ENCODE measurements at places on chromosomes 5 and 9. TPM values are rescaled to one million over a fixed set of nuclear protein-coding genes. Genes with fewer than 3 reads are reported as not detected.

DNA sequence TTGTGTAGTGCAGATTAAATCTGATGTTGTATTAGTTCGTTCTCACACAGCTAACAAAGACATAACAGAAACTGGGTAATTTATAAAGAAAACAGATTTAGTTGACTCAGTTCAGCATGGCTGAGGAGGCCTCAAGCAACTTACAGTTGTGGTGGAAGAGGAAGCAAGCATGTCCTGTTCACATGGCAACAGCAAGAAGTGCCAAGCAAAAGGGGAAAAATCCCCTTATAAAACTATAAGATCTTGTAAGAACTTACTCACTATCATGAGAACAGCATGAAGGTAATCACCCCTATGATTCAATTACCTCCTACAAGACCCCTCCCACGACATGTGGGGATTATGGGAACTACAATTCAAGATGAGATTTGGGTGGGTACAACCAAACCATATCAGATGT lies 238.6 kb upstream of the PRR16 start:
- H3K27ac ChIP-seq = no peak overlapping the region
- no peaks in the 10 kb centered on the region for H3K36me3 ChIP-seq
- no peak overlapping the region for H3K4me3 ChIP-seq
- no peak for DNase-seq

DNA sequence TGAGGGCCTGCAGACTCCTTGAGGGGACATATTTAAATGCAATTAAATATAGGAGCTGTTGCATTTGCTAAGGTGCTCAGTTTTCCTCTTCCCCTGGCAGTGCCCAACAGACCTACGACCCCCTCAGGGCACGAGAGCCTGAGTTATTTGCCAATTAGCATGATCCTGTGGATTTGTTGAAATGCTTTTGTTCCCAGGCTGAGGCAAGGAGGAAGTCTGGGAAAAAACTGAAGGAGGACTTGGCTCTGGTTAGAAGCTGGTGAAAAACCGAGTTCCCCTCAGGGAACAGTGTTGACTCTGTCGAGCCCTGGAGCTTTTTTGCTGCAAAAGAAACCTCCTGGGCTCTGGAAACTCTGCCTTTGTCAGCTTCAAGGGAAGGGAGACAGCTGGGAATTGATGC lies 103.6 kb upstream of the SHB start:
- H3K4me1 ChIP-seq = no peaks in the 10 kb centered on the region
- no peak overlapping the region for H3K4me3 ChIP-seq
- peak overlapping the region; percentile 3 for H3K27ac ChIP-seq
- no peak for DNase-seq
- no peaks in the 10 kb centered on the region for H3K27me3 ChIP-seq
- no peaks in the 10 kb centered on the region for H3K36me3 ChIP-seq

- no peaks in the 10 kb centered on the region for H3K36me3 ChIP-seq
- H3K4me3 ChIP-seq = no peak overlapping the region
- no peak overlapping the region for H3K27ac ChIP-seq
- H3K4me1 ChIP-seq = peaks cover 3% of the 10 kb centered on the region
- H3K27me3 ChIP-seq = no peaks in the 10 kb centered on the region
Measured at GRCh38 chr9:125280945-125281344, 19.3 kb downstream of the GAPVD1 start.

The PSD2 gene
- not detected for total RNA-seq

DNA sequence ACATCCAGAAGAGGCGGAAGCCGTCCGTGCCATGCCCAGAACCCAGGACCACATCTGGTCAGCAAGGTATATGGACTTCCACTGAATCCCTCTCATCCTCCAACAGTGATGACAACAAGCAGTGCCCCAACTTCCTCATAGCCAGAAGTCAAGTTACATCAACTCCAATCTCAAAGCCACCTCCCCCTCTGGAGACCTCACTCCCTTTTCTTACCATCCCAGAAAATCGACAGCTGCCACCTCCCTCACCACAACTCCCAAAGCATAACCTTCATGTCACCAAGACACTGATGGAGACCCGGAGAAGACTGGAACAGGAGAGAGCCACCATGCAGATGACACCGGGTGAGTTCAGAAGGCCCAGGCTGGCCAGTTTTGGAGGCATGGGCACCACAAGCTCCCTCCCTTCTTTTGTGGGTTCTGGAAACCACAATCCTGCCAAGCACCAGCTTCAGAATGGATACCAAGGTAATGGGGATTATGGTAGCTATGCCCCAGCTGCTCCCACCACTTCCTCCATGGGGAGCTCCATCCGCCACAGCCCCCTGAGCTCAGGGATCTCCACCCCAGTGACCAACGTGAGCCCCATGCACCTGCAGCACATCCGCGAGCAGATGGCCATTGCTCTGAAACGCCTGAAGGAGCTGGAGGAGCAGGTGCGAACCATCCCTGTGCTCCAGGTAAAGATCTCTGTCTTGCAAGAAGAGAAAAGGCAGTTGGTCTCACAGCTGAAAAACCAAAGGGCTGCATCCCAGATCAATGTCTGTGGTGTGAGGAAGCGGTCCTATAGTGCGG lies 130.3 kb upstream of the DMRT1 start:
- no peak overlapping the region for H3K4me3 ChIP-seq
- no peaks in the 10 kb centered on the region for H3K27me3 ChIP-seq
- H3K27ac ChIP-seq = no peak overlapping the region
- peaks cover 45% of the 10 kb centered on the region for H3K36me3 ChIP-seq
- no peak for DNase-seq
- H3K4me1 ChIP-seq = peaks cover 42% of the 10 kb centered on the region

The TMEM174 gene
- total RNA-seq = not detected

DNA sequence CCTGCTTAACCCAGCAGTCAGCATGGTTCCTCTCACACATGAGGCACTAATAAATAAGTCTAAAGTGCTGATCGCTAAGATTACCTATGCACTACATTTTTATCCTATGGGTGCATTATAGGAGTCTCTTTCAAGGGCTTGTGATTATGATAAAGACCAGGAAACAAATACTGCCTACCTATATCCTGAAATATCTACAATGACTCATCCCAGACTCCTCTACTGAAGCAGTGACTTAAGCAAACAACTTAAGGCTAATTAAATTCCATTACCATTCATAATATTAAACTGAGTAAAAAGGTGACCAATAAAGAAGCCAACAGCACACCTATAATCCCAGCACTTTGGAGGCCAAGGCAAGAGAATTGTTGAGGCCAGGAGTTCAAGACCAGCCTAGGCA lies 338.4 kb downstream of the DNAH5 start:
- DNase-seq = no peak
- H3K36me3 ChIP-seq = no peaks in the 10 kb centered on the region
- H3K4me3 ChIP-seq = no peak overlapping the region
- no peaks in the 10 kb centered on the region for H3K27me3 ChIP-seq
- H3K4me1 ChIP-seq = no peaks in the 10 kb centered on the region

The GPX8 gene
- 6.2 TPM for total RNA-seq

The SHOC1 gene
- not detected for total RNA-seq

- no peak for DNase-seq
- H3K4me3 ChIP-seq = no peak overlapping the region
- peaks cover 12% of the 10 kb centered on the region for H3K4me1 ChIP-seq
- H3K27ac ChIP-seq = no peak overlapping the region
- no peaks in the 10 kb centered on the region for H3K36me3 ChIP-seq
Measured at GRCh38 chr9:136020671-136021070, 59.5 kb upstream of the UBAC1 start.

DNA sequence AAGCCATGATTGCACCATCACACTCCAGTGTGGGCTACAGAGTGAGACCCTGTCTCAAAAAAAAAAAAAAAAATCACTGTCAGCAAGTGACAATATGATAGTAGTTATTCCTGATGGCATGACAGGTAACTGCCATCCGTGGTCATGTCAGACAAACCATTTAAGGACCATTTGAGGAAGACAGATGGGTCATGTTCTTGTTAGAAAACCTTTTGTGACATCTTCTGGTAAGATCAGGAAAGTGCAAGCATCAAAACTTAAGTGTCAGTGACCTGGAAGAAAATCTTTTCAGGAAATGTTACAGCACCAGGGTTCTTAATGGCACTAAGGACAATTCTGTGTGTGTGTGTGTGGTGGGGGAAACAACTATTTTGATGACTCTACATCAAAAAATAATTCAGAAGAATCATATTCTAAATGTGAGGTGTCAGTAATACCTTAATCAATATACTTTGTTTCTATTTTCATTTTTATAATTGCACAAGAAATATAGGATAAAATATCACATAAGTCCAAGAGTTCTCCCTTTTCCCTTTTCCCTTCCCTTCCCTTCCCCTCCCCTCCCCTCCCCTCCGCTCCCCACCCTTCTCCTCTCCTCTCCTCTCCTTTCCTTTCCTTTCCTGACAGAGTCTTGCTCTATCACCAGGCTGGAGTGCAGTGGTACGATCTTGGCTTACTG lies 17.8 kb downstream of the SLC38A9 start:
- peaks cover 23% of the 10 kb centered on the region for H3K4me1 ChIP-seq
- H3K4me3 ChIP-seq = no peak overlapping the region
- no peak for DNase-seq
- no peaks in the 10 kb centered on the region for H3K36me3 ChIP-seq
- no peaks in the 10 kb centered on the region for H3K27me3 ChIP-seq

DNA sequence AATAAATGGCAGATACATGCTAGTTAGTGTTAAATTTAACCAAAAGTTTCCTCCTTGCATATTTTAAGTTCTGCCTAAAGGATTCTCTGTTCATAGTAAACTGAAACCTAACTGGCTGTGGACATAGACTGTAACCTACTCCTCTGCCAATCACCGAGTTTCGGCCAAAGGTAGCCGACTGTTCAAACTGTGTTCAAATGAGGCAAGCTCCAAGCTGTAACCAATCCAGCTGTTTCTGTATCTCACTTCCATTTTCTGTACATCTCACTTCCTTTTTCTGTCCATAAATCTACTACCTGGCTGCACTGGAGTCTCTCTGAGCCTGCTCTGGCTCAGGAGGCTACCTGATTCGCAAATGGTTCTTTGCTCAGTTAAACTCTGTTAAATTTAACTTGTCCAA lies 44.1 kb downstream of the KCNV2 start:
- no peaks in the 10 kb centered on the region for H3K36me3 ChIP-seq
- no peaks in the 10 kb centered on the region for H3K4me1 ChIP-seq
- no peak overlapping the region for H3K4me3 ChIP-seq
- DNase-seq = no peak

DNA sequence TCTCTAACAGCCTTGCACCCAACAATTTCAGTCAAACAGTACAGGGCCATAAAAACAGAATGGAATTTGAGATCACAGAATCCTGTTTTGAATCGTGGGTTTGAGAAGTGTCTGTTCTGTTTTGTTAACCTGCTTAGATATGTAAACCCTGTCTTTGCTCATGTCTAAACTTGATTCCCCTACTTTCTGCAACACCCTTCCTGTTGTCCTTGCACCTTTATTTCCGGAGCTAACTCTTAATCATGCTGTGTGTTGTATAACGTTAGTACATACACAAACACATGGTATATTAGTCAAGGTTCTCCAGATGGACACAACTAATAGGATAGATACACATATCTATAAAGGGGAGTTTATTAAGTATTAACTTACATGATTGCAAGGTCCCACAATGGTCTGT lies 2229.2 kb upstream of the C9orf72 start:
- no peak for DNase-seq
- H3K4me3 ChIP-seq = no peak overlapping the region
- no peak overlapping the region for H3K27ac ChIP-seq
- no peaks in the 10 kb centered on the region for H3K36me3 ChIP-seq
- H3K4me1 ChIP-seq = no peaks in the 10 kb centered on the region
- no peaks in the 10 kb centered on the region for H3K27me3 ChIP-seq

The GALNT12 gene
- 4.7 TPM for total RNA-seq

The OBP2B gene
- total RNA-seq = not detected

The DPM2 gene
- 13.5 TPM for total RNA-seq

DNA sequence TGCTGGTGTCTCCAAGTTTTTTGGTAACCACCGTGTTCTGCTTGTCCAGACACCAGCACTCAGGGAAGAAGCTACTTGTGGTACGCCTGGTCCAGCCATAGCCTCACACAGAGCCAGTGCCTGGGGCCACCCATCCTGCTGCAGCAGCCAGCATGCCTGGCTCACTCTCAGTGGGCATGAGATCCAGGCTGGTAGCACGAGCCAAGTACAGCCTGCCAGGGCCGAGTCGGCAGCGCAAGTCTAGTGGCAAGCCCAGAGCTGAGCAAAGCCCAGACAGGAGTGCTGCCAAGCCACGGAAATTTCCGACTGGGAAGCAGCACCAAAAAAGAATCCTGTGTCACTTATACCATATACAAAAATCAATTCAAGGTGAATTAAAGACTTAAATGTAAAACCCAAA lies 36.3 kb upstream of the FBXL17 start:
- H3K27me3 ChIP-seq = no peaks in the 10 kb centered on the region
- H3K36me3 ChIP-seq = no peaks in the 10 kb centered on the region
- H3K4me1 ChIP-seq = no peaks in the 10 kb centered on the region
- H3K27ac ChIP-seq = no peak overlapping the region
- H3K4me3 ChIP-seq = no peak overlapping the region

The IFNA13 gene
- not detected for total RNA-seq

DNA sequence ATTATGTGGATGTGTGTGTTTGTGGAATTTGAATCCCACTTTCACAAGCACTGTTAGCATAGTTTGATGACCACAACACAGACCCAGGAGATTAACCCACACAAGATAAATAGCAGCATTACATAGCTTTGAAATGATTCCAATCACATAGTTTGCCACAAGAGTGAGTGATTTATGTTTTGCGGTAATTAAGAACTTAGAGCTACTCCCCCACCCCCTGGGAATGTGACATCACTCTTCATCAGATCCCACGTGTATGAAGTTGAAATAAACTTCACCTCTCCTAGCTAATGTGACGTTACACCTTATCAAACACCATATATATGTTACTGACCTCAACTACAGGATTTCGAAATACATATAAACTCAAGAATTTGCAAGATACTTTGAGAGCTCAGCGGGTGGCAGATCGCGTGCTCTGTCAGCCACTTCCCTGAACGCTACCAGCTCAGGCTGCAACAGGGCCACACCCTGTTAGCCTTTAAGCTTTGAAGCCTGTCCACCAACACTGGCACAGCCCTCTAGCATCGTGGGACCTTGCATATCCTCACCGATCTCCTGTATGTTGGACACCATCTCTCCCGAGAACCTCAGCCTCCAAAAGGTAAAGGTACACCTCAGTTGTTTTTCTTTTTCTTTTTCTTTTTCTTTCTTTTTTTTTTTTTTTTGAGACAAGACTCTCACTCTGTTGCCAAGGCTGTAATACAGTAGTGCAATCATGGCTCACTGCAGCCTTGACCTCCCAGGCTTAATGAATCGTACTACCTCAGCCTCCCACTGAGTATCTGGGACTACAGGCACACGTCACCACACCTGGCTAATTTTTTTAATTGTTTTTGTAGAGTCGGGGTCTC lies 1.7 kb upstream of the AGTPBP1 start:
- H3K27ac ChIP-seq = no peak overlapping the region
- no peaks in the 10 kb centered on the region for H3K4me1 ChIP-seq
- no peak for DNase-seq
- H3K27me3 ChIP-seq = no peaks in the 10 kb centered on the region
- H3K4me3 ChIP-seq = no peak overlapping the region

The MAP1B gene
- 111 TPM for total RNA-seq

The SPATA6L gene
- not detected for total RNA-seq

The EDIL3 gene
- total RNA-seq = 31.3 TPM

GRCh38 chr5:172443441-172444109 lies 10.8 kb downstream of the SH3PXD2B start:
- peak; percentile 85 for DNase-seq
- H3K27ac ChIP-seq = peak overlapping the region; percentile 51
- peaks cover 48% of the 10 kb centered on the region for H3K4me1 ChIP-seq

All from heart left ventricle (tissue), 16 donors.